ENCODE measurements at places on chromosomes 7 and 10.

- DNase-seq, result peak; percentile 83
Observed at GRCh38 chr10:22821501-22821900, 106.4 kb upstream of the ARMC3 start.

GRCh38 chr7:22419488-22419887 is 62.5 kb upstream of the RAPGEF5 start:
- no peak for DNase-seq

DNA sequence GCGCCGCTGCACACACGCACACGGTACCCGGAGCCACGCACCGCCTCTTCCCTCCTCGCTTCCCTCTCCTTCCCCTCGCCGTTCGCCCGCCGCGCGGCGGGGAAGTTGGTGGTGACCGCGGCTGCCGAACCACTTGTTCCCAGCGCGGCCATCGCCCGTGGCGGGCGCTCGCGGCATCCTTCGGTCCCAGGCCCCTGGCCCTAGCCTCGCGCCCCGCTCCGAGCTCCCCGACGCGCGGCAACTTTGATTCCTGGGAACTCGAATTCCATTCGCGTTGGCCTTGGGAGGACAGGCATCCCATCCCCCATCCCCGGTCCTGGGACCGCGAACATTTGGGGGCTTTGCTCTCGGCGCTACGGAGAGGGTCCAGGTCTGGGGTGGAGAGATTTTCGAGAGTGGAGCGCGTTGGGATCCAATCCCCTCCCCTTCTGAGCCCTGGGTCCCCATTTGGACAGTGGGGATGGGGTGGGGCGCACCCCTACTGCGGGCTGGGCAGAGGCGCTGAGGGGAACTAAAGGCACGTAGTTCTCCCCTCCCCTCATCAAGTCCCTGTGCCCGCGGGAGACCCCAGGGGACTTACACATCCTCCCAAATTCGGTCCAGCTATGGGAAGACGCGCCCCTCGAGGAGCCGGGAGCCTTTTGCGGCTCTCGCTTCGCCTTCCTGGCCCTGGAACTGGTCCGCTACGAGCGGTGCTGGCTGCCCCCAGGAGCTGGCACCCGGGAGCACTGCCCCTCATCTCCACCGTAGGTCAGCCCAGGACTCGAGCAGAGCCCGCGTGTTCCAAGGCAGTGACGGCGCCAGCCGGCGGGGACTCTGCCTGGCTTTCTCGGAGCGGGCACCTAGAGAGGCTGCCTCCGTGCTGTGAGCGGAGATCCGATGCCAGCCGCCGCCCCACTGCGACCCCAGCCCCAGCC is 834 bp downstream of the CDH23 start:
- DNase-seq, result no peak

GRCh38 chr10:34102237-34102673 is 712.8 kb downstream of the PARD3 start:
- peak; percentile 39 for DNase-seq

DNA sequence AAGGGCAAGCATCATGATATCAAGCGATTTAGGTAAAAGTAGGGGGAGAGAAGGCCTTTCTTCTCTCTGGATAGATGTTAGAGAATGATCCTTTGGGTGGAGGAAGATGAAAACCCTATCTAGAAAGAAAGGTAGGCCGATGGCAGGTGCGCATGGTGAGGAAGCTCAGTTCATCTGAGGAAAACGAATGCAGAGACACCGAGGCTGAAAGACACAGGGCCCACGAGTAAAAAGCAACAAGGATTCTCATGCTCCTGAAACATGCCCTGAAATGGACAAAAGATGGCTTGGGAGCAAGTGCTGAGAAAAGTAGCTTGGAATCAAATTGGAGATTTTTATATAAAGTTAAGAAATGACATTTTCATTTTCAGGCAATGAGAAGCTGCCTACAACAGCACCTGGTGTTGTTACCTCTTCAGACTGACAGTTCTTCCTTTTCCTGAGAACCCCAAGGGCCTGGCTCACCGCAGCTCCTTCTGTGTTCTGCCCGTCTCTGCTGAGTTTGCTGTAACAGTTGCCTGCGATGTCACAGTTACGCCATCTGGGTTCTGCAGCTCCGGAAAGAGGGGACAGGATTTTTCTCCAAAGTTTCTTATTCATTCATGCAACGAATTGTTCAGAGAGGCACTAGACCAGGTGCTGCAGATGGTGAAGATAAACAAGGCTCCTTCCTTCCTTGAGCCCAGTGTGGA is 402.0 kb upstream of the KLF6 start:
- DNase-seq, result no peak

DNA sequence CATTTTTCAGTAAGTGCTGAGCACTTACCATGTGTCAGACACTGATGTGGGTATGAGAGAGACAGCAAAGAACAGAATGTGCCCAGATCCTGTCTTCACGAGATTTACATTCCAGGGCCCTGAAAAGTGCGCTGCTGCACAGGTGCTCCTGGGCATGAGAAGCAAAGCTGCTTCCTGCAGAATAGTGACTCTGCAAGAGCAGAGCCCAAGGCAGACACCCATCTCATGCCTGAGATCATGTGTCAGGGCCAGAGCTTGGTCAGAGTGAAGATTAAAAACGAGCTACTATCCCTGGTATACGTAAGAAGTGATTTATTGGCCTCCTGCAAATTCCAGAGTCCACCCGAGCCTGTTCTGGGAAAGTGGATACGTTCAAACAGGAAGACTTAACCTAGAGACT is 824.4 kb downstream of the GRID1 start:
- DNase-seq, result no peak
